ENCODE measurements at places on chromosomes 13 and 19.

GRCh38 chr13:46552889-46553520 is at the start of gene LRCH1:
Gene LRCH1, plus strand, starts transcription at chr13:46553170. Its CDS starts 227 bp downstream, at chr13:46553397.
- DNase-seq = peak; percentile 74

DNA sequence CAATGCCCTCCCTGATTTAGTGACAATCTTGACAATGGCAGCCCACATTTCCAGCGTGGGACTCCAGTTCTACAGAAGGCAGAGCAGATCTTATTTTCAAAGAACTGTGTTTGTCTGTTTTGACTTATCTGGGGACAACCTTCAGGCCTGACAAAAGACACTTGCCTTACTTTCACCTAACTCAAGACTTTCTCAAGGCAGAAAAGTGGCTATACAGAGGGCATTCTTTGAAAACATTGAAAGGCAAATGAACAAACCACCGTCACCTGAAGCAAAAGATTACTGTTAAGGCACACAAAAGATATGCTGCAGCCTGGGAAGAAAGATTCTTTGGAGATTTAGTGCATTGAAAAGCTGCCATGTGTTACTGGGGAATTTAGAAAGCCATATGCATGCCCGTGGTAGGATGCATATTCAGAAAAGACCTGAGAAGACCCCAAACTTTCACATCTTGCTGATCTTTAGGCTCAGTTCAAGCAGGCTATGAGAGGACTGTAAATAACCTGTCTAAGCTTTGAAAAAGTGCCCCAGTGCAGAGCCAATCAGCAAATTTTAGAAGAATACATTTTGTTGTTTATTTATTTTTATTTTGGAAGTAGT is 82.8 kb downstream of the TSC22D1 start:
- DNase-seq = no peak

DNA sequence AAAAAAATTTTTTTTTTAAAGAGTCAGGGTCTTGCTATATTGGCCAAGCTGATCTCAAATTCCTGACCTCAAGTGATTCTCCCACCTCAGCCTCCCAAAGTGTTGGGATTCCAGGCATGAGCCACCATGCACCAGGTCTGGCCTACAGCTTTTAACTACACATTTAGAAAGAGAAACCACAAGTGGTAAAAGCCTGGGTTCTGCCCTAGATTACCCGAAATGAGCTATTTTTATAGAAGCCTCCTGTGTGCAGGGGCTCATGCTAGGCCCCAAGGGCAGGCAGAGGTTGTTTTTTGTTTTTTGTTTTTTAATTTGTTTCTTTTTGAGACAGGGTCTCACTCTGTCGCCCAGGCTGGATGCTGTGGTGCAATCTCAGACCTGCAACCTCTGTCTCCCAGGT is 14.0 kb upstream of the MYADM start:
- no peak for DNase-seq

GRCh38 chr13:37806666-37807065 is 62.9 kb downstream of the TRPC4 start:
- DNase-seq = no peak

DNA sequence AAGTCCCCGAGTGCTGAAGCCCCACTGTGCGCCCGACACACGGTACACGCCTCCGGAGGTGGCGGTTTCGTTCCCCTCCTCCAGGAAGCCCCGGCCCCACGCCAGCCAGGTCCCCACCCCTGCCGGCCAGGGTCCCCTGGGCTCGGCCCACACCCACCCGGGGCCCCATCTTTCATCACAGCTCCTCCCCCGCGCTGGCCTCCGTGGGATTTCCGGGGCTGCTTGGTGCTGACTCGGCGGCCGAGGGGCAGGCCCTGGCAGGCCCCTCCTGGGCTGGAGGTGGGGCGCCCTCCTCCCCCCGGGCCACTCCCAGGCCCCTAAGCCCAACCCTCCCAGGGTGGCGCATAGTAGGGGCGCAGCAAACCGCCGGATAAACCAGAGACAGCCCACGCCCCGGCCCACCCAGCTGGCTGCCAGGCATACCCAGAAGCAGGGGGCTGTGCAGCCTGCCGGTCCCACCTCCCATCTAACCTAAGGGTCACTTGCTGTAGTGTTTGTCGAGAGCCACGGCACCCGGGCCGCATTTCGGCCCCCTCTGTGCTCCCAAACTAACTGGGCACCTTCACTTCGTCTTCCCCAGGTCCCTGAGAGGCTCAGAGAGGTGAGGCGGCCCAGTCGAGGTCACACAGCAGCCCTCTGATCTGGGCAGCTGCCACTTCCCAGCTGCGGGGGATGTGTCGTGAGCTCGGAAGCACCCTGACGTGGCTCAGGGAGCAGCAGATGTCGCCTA is 6.6 kb downstream of the ZBTB7A start:
- no peak for DNase-seq

GRCh38 chr19:56393119-56394012 is at the start of gene ZNF582:
Gene ZNF582, minus strand, starts transcription at chr19:56393534. Its CDS starts 1,782 bp downstream, at chr19:56391752.
- DNase-seq = peak; percentile 83

DNA sequence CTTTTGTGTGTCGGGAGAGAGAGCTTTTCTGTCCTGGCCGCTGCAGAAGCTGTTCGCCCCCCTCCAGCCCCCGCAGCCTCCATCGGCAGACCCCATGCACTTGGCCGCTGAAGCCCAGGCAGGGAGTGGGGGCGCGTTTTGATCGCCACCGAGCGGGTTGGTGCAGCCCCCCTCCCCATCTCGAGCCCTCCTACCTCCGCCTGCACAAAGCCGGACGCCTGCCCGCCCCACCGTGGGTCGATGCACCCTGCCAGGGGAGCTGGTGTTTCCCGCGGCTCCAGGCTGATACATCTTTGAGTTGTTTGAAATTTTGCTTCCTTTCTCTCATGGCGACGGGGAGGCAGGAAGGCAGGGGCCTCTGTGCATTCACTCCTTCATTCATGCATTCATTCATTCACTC is 16.4 kb upstream of the ONECUT3 start:
- no peak for DNase-seq

Data from stimulated activated CD4-positive, alpha-beta T cell treated with anti-CD3 and anti-CD28 coated beads, TNF-alpha, amount 100 ng/mL, for 48 hours (primary cell).